GM23338 (cell line): ENCODE measurements at places on chromosomes 5 and 9.

- no peak for DNase-seq
Measured at GRCh38 chr9:99197124-99197630, 24.6 kb downstream of the ALG2 start.

DNA sequence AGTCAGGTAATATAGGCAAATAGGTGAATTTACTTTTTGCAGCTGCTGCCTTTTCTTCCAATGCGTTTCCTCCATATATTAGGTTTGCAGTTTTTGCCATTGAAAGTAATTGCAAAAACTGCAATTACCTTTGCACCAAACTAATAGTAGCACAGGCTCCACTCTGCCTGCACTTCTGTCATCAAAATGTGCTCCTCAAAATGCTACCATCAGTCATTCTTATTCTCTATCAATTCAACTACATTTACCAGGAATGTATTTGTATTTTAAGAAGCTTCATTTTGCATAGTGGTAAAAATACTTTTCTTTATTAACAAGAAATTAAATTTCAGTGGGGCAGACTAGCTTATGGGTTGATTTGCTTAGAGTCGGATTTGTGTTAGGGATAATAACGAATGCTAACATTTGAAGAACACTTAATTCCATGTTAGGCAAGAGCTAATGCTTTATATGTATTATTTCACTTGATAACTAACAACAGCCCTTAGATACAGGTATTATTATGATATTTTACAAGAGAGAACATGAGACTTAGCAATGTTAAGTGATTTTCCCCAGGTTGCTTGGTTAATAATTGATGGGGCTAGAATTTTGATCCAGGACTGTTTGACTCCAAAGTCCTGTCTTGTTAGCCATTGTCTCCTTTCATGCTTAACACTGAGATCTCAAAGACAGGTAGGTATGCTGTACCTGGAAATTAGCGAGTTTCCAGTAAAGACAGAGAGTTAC lies 300.4 kb downstream of the MAN2A1 start:
- no peak for DNase-seq

GRCh38 chr5:146516151-146516475 lies at the start of gene GPR151:
Gene GPR151 (minus strand): TSS chr5:146516190. CDS start chr5:146516113, 77 bp downstream.
- peak; percentile 31 for DNase-seq

DNA sequence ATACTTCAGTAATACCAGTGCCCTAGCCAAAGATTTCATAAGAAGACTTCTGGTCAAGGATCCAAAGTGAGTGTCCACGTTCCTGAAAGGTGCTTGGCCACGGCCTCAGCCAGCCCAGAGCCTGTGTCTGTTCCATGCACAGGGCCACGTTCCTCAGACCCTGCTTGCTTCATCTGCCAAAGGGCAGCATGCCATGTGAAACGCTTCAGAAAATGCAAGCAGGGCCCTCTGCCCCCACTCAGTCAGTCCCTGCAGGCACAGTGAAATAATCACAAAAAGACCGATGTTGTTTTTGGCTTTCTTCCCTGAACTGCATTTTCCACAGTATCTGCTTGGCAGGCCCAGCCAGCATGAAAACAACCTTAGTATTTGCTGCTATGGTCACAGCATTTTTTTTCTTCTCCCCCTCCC lies 85.5 kb upstream of the CTSL start:
- no peak for DNase-seq

GRCh38 chr5:156475182-156476157 lies 148.5 kb downstream of the SGCD start:
- peak; percentile 29 for DNase-seq

DNA sequence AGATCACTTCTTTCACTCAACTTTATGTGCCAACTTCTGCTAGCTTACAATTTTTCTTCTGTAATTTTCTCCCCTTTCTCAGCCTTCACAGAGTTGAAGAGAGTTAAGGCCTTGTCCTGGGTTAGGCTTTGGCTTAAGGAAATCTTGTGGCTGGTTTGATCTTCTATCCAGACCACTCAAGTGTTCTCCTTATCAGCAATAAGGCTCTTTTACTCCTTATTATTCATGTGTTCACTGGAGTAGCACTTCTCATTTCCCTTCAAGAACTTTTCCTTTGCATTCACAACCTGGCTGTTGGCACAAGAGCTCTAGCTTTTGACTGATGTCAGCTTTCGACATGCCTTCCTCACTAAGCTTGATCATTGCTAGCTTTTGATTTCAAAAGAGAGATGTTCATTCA lies 86.9 kb upstream of the ALDH1B1 start:
- no peak for DNase-seq

DNA sequence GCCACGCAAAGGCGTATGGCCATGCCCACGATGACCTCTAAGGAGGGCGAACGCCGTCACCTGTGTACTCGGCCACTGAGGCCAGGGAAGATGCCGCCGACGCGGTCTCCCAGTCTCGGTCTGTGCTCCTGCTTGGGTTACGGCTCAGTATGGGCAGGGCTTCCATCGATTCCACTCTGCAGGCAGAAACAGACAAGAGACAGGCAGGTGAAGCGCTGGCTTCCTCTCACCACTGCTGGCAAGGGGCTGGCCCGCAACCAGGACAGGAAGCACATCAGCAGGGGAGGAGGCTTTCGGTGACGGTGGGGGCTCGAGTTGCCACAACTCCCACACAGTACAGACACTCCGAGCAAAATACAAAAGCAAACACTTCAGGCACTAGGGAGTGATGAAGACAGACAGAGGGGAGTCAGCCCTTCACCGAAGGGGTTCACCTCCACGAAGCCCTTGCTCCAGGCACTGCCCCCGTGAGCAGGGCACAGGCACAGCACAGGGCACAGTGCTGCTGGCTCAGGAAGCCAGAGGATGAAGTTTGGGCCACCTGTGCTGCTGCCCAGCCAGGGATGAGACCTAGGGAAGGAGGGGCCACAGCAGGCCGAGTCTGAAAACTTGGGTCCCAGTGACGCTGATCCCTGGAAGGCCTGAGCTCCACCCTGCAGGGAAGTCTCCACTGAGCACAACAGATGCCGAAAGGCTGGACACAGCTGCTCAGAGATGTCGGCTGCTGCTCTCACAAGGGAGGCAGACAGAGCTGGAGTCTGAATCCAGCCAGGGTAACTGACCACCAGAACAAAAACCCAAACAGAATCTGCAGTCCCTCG lies 91.3 kb downstream of the CAMSAP1 start:
- no peak for DNase-seq

- no peak for DNase-seq
Measured at GRCh38 chr5:33401482-33402390, 39.0 kb upstream of the TARS1 start.

GRCh38 chr9:112112941-112113681 lies 62.0 kb downstream of the SUSD1 start:
- peak; percentile 78 for DNase-seq

GRCh38 chr5:79256563-79256962 lies 20.6 kb downstream of the JMY start:
- DNase-seq = peak; percentile 35

DNA sequence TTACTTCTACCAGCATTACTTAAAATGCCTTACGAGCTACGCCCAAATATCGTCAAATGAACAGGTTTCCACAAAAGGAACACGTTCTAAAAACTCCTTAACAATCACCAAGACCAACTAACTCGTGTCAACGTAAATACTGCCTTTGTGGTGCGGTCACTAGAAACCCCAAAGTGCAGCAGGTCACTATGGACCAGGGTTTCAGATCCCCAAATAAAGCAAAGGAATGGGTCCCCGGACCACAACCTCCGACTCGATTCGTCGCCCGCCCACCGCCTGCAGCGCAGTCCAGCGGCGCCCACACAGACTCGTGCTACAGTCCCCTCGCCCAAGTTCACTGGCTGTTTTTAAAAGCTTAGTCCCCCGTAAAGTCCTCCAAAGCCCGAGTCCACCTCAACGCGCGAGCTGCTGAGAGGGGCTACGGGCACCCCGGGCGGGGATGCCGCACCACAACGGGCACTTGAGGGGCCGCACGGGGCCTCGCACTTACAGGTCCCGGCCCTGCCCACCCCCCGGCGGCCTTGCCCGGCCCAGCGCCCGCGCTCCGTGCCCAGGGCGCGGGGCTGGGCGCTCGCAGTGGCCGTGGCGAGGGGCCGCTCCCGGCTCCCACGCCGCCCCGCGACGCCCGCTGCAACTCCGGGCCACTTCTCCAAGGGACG lies 1.1 kb downstream of the NFIB start:
- peak; percentile 61 for DNase-seq

DNA sequence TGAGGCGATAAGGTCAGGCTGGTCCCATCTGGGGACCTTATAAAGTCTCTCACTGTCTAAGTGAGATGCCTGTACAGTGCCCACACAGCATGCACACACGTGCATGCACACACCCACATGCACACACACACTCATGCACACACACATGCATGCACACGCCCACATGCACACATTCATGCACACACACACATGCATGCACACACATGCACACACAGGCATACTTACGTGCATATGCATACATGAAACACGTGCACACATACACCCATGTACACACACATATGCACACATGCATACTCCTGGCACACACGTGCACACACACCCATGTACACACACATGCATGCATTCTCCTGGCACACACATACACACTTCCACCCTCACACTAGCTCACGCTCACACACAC lies 12.2 kb downstream of the COL23A1 start:
- DNase-seq = no peak

DNA sequence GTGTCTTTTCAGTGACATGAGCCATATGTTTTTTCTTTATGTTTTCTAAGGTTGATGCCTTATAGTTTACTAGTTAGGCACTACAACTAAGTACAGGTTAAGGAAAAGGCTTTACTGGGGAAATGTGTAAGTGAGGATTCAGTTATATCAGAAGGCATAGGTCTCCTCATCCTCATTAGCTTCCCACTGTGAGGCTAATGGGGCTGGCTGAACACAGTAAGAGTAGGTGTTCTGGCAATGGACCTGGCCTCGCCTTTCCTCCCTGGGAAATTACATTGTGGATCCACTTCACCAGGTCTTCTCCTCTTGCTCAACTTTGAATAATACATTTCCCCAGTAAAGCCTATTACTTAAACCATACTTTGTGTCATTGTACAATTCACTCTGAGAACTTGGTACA lies 225.5 kb downstream of the PTPRD start:
- no peak for DNase-seq

- DNase-seq = no peak
Measured at GRCh38 chr5:171834461-171834860, 48.8 kb downstream of the SMIM23 start.

- DNase-seq = no peak
Measured at GRCh38 chr5:59792983-59793585, 100.4 kb downstream of the PDE4D start.

GRCh38 chr5:84202136-84202535 lies 182.5 kb downstream of the EDIL3 start:
- DNase-seq = no peak

DNA sequence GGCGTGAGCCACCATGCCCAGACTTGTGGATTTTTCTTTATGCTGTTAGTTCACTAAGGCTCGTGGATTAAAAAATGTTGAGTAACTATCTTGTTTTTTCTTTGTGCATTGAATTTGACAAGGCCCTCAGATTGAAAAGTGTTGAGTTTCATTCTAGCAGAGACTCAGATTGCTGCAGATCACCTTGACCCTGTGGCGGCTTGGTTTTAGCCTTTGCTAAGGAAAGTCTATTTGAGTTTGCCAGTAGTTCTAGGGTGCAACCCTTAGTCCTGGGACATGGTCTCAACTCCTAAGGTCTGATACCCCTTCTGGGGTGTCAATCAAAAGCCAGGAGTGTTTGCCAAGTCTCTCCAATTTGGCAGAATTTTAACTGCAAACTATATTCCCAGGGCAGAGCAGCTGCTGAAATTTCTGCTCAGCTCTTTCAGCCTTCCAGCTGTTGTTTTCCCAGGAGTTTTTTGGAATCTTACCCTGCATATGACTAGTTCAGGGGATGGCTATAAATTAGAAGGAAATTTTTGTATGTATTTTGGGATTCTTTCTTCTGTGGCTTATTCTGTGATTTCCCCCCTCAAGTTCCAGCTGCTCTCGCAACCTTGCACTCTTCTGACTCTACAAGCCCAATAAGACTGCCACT lies 84.3 kb upstream of the HAND1 start:
- no peak for DNase-seq

- DNase-seq = no peak
Measured at GRCh38 chr5:146213210-146213826, 9.9 kb downstream of the RBM27 start.

DNA sequence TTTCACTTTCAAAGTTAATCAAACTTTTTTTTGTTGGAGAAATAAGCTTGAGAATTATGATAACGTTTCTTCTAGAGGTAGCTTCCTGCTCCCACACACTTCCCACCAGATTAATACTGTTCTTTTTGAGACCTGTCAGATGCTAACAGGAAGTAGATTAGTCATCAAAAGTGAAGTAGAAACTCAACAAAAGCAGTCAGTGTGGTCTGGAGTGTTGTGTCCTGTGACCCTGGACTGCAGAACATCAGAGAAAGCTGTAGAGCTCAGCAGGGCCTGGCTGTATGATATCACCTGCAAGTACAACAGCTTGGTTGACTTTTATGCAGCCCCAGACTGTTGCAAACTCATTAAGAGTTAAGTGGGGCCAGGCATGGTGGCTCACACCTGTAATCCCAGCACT lies 495.7 kb upstream of the CYLC2 start:
- DNase-seq = no peak

- DNase-seq = no peak
Measured at GRCh38 chr5:67120032-67120431, 76.6 kb downstream of the CD180 start.

DNA sequence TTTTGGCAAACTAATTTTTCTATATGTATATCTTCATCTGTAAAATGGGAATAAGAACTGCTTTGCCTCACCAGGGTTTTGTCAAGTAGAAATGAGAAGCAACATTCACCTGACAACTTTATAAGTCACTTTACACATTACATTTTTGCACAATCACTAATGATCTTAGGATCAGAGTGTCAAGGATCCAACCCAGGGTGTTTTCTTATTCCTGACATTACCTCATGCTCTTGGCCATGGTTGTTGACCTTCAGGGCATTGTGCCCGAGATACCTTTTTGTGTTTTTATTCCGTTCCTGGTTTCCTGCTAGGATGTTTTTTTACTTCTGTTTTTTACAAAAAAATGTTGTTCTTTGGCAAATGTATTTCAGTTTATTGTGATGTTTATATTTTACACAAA lies 22.2 kb upstream of the RASA1 start:
- no peak for DNase-seq

- DNase-seq = no peak
Measured at GRCh38 chr5:111488353-111488752, 24.0 kb downstream of the STARD4 start.

GRCh38 chr5:71706906-71707305 lies 12.2 kb upstream of the CARTPT start:
- DNase-seq = no peak

- no peak for DNase-seq
Measured at GRCh38 chr9:113526841-113527240, 63.3 kb downstream of the RGS3 start.

DNA sequence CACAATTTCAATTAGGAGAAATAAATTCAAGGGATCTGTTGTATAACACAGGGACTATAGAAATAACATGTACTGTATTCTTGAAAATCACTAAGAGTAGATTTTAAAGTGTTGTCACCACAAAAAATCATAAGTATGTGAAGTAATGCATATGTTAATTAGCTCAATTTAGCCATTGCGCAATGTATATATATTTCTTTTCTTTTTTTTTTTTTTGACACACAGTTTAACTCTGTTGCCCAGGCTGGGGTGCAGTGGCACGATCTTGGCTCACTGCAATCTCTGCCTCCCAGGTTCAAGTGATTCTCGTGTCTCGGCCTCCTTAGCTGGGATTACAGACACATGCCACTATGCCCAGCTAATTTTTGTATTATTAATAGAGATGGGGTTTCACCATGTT lies 70.2 kb downstream of the XRCC4 start:
- no peak for DNase-seq

GRCh38 chr9:93908591-93909241 lies 46.4 kb downstream of the BARX1 start:
- no peak for DNase-seq
